ENCODE measurements at places on chromosomes 16 and 17.
A peak's percentile ranks its signal among the peaks of the same experiment; 100 is the strongest.

DNA sequence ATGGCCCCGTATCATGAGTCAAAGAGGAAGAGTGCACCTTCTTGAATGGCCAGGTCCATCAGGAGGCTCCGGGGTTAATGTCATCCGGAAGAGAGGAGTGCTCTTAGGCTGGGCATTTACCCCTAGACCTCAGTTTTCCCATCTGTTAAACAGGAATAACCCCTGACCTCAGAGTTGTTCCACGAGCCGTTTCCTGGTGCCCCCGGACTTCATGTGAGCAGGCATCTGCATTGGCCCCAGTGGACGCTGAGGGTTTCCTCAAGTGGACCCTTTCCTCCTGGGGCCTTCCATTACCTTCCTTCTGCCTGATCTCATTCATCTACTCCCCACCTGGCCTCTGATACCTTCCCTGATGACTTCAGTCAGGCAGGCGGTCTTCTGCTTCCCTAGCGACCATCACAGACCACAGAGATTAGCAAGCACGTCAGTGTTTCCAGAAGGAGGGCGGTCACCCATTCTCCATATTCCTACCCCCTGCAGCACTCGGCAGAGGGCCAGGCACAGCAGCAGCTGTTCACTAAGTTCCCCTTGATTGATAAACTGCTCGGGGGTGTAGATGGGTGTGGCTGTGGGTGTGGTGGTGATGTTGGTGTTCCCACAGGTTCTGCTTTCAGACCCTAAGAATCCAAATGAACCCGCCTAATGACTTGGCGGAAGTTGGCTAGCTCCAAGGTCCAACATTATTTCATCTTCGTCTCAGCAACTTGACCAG is 346.6 kb upstream of the TNRC6C start:
- DNase-seq: no peak

DNA sequence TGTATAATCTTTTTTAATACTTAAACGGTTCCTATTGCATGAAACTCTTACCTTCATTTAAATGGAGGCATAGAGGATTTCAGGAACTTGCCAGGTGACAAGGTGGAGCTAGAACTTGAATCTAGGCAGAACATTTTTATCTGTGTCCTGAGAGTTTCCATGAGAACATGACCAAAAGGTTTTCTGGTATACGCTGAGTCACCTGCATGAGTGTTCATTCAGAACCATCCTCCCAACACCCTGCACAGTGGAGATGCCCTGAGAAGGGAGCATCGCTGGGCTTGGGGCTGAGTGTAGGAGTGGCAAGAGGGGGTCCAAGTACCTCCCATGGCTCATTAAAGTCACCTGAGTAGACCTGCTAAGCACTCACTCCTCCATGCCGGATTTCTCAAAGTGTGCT is 169.7 kb upstream of the CACNG5 start:
- DNase-seq: no peak

DNA sequence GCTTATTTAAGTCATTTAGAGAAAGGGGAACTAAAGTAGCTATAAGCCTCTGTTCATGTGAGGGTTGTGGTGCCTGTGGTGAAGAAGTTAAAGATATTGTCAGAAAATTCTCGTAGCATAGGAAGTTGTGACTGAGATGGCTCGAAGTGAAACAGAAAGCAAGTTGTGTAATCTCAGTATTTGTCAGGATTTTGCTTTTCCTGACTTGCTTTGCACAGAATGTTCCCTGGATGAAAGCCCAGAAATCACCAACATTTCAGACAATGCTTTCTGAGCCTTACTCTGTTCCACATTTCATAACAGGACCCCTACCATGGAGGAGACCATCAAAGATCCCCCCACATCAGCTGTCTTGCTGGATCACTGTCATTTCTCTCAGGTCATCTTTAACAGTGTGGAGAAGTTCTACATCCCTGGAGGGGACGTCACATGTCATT is 10.6 kb downstream of the CALCOCO2 start:
- peak; percentile 49 for DNase-seq

DNA sequence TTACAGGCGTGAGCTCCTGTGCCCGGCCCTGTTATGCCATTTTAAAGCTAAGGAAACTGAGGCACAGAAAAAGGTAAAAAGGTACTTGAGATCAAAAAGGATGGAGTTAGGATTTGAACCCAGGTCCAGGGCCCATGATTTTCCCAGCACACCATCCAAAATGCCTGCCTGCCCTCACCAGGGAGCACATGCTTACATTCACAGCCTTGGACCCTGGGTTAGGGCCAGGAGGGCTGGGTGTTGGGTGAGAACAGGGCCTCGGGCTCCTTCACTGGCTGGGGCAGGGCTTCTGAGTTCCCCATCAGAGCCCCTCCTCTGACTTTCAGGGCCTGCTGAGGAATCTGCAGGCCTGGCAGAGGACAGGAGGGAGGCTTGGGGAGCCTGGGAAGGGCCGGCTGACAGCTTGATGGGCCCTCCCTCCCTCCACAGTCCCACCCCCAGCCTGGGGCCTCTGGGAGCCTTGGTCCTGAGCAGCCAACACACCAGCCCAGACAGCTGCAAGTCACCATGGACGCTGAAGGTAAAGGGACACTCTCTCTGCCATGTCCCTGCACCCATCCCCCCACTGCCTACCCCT is at the start of gene QPRT:
Gene QPRT, plus strand, starts transcription at position 490 of the 577 bp plus-strand sequence. Its CDS starts 18 bp downstream, at position 508.
- peak; percentile 73 for DNase-seq

- peak; percentile 83 for DNase-seq
Observed at GRCh38 chr17:6166492-6167179, 96.5 kb downstream of the WSCD1 start.

DNA sequence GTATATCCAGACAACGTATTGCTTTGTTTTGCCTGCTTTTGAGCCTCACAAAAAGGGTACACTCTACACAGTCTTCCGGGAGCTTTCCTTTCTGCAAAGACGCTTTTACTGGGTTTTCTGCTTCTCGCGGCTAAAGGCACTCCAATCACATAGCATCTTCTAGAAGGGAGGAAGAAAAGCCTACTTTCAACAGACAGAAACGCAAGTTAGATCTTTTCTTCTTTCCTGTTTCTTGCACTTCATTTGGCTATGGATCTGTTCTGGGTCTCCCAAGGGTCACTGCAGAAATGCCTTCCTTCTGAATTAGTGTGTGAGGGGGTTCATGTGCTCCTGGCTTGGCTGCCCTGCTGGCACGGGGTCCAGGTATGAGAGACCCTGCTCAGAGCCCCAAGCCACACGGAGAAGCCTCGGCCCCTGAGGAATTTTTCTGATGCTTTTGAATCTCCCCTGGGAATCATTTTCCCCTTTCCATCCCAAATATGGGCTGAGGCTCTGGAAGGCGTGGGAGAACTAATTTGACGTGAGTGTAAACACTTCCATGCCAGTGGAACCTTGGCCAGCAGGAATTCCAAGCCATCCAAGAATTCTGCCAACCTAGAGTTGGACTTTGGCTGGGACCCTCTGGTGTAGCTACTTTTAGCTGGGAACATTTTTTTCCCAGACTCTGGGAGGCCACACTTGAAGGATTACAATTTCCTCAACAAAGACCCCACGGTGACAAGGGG is 49.6 kb upstream of the NKD1 start:
- DNase-seq: no peak

- DNase-seq: no peak
Observed at GRCh38 chr17:69066482-69066881, 5.8 kb upstream of the ABCA9 start.

GRCh38 chr17:7932483-7932891 is 481 bp downstream of the CNTROB start:
- DNase-seq: peak; percentile 40

- no peak for DNase-seq
Observed at GRCh38 chr16:74094514-74094913, 202.1 kb upstream of the PSMD7 start.

- no peak for DNase-seq
Observed at GRCh38 chr16:20203272-20203671, 124.0 kb downstream of the GP2 start.

DNA sequence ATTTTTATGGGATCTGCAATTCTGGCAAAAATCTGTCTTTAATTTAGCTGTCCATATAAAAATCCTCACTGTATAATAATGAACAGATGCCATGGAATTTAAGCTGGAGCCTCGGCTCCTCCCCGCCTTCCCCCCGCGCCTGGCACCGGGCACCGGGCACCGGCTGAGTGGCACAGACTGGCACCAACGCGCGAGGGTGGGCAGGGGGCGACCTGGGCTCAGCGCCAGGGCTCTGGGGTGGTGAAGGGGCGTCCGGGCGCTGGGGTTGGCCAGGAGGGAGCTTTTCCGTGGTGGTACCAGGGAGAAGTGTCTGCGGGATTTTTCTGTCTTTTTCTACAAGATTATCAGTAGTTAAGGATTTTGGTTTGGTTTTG is 9.1 kb downstream of the NEUROD2 start:
- no peak for DNase-seq

DNA sequence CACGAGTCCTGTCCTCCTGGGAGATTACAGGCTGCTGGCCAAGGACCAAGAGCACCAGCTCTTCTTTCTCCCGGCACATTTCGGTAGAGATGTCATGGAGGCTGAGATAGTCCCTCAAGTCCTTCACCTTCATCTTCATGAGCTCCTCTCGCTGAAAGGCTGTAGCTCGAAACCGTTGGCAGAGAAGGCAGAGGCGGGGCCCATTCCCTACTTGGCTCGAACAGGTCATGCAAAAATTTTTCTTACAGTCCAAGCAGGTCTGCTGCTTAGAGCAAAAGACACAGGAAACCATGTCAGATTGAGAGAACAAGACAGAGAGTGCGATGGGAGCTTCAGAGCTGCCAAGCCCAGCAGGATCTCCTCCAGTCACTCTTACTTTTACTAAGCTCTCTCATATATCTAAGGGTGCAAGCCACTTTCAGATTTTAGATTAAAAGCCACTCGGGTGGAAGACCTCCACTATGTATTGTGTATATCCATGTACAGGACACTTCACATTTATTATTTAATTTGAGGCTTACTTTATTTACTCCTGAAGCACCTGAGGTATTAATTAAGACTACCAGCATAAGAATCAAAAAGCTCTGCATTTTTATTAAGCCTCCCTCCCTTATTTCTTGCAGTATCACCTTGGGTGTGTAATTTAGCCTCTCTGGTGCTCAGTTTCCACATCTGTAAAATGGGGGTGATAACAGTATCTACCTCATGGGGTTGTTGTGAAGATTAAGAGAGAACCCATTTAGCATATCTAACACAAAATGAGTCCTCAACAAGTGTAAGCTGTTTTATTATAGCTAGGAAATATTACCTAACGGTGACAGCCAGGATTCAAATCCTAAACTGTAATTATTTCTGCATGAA is 41.4 kb downstream of the LIG3 start:
- no peak for DNase-seq

DNA sequence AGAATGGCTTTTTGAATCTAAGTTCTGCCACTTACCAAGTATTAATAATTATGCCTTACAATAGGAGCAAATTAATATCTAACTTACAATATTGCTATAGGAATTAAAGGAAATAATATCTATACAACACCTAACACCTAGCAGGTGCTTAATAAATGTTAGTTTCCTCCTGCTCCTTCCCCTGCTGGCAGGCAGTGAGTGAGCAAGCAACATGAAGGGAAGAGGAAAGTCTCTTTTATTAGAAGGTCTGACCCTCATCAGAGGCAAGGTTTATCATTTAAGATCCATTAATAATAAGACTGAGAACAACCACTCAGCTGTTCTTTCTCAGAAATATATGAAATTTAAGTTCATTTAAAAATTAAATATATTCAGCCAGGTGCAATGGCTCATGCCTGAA is 6.7 kb upstream of the DYNC1LI2 start:
- no peak for DNase-seq

GRCh38 chr17:9016941-9017552 is 4.3 kb upstream of the NTN1 start:
- DNase-seq: no peak

DNA sequence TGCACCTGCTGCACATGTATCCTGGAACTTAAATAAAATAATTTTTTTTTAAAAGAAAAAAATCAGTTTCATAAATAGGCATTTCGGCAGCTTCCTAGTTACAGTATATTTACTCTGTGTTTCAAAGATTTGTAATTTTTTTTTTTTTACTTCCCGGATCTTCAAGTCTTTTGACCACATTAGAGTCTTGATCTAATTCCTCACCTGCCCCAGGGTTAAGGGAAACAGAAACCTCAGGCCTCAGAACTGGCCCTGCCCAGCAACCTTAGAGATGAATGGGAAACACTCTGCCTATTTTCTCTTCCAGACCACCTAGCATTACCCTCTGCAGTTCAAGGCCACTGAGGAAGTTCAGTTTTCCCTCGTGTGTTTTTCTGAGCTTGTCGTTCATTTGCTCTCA is 304.0 kb downstream of the MAF start:
- no peak for DNase-seq

GRCh38 chr16:87061243-87061920 is 255.8 kb downstream of the C16orf95 start:
- DNase-seq: no peak

DNA sequence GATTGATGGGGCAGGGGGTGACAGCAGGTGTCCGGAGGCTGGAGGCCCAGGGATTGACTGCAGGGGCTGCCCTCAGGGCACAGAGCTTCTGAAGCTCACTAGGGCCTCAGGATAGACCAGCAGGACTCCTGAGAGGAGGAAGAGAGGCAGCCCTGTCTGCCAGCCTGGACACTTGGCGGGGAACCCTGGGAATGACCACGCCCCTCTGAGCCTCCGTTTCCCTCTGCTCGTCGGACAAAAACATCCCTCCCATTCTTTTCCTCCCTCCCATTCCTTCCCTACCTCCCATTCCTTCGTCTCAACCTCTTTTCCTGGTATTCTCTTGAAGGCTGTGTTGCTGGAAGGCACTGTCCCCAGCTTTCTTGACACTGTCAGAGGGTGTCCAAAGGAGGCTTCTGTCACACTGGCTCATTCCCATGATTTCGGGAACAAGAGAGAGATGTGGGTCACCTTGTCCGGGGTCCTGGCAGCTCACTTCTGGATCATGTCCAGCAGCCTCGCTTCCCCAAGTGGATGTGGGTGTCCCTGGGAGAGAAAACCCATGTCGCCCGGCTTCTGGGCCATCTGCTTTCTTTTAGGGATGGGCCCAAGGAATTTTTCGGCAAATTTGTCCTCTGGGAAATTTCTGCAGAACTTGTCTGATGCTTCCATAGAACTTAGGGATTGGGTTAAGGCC is 145.5 kb downstream of the CMIP start:
- no peak for DNase-seq

- DNase-seq: no peak
Observed at GRCh38 chr17:33980193-33980592, 274.9 kb upstream of the CCL2 start.

DNA sequence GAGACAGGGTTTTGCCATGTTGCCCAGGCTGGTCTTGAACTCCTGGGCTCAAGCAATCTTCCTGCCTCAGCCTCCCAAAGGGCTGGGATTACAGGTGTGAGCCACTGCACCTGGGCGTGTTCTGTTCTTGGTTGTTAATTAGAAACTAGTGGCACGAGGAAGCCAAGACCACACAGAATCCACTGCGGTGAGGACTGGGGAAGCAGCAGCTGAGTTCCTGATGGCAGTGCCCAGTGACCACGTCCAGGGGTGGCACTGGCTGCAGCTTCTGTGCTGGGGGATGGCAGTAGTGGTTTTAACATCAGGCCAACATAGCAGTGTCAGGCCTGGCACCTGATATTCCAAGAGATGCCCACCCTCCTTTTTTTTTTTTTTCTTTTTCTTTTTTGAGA is 39.7 kb upstream of the NDRG4 start:
- peak; percentile 67 for DNase-seq

GRCh38 chr16:80601182-80601581 is 60.4 kb downstream of the DYNLRB2 start:
- no peak for DNase-seq

Measured in myocyte (in vitro differentiated cells).